Daoy (cell line): ENCODE measurements at places on chromosomes 11 and 22. TPM values are rescaled to one million over a fixed set of nuclear protein-coding genes. Genes with fewer than 3 reads are reported as not detected.

WNT7B gene
- 13.3 and 15.7 TPM in 2 replicates for total RNA-seq

FADD gene
- 59.3 and 63.1 TPM in 2 replicates for total RNA-seq

MMP27 gene
- total RNA-seq, result not detected in 2 replicates

ACR gene
- not detected in 2 replicates for total RNA-seq

GGTLC3 gene
- not detected in 2 replicates for total RNA-seq

DTX4 gene
- total RNA-seq, result not detected in 2 replicates

SESN3 gene
- total RNA-seq, result 2.4 and 4.2 TPM in 2 replicates

RAC2 gene
- total RNA-seq, result 40.5 and 59.0 TPM in 2 replicates

SLC5A12 gene
- not detected in 2 replicates for total RNA-seq

APOC3 gene
- not detected in 2 replicates for total RNA-seq

GRM5 gene
- not detected in 2 replicates for total RNA-seq

OR51B2 gene
- not detected in 2 replicates for total RNA-seq

CENPM gene
- 44.2 and 57.3 TPM in 2 replicates for total RNA-seq

LRRC55 gene
- total RNA-seq, result under 0.01 and 0.03 TPM in 2 replicates

WBP2NL gene
- not detected in 2 replicates for total RNA-seq

OR5T1 gene
- not detected in 2 replicates for total RNA-seq

SLC17A6 gene
- not detected in 2 replicates for total RNA-seq

OR4C45 gene
- not detected in 2 replicates for total RNA-seq

HOATZ gene
- not detected in 2 replicates for total RNA-seq

BTBD10 gene
- total RNA-seq, result 62.2 and 68.4 TPM in 2 replicates

MS4A6A gene
- not detected in 2 replicates for total RNA-seq

ZC3H12C gene
- total RNA-seq, result 3.8 and 4.0 TPM in 2 replicates

MDK gene
- total RNA-seq, result 157 and 177 TPM in 2 replicates

RFPL1 gene
- total RNA-seq, result not detected in 2 replicates

SIAE gene
- total RNA-seq, result 3.7 and 4.1 TPM in 2 replicates

ESAM gene
- total RNA-seq, result 0.15 and 0.34 TPM in 2 replicates

ASCC2 gene
- total RNA-seq, result 35.2 and 35.3 TPM in 2 replicates

MB gene
- 1.2 and 2.3 TPM in 2 replicates for total RNA-seq

TMEM45B gene
- total RNA-seq, result not detected in 2 replicates

CARD16 gene
- total RNA-seq, result 22.2 and 32.5 TPM in 2 replicates

P2RY2 gene
- 0.74 TPM in 1 of 2 replicates, not detected in the other for total RNA-seq

HORMAD2 gene
- not detected in 2 replicates for total RNA-seq

OTUB1 gene
- total RNA-seq, result 30.7 and 36.9 TPM in 2 replicates

CD248 gene
- total RNA-seq, result 0.06 TPM in 1 of 2 replicates, not detected in the other

DDI1 gene
- not detected in 2 replicates for total RNA-seq

APOL3 gene
- 9.6 and 19.0 TPM in 2 replicates for total RNA-seq

ANKRD13D gene
- 13.1 and 24.0 TPM in 2 replicates for total RNA-seq

OR2AT4 gene
- total RNA-seq, result under 0.01 TPM in 1 of 2 replicates, not detected in the other

FAM83F gene
- total RNA-seq, result 0.06 TPM in 1 of 2 replicates, not detected in the other

GUCD1 gene
- 73.8 and 99.7 TPM in 2 replicates for total RNA-seq

RAB38 gene
- total RNA-seq, result 2.5 and 3.9 TPM in 2 replicates

PHF21B gene
- total RNA-seq, result 0.18 and 0.57 TPM in 2 replicates

PRG3 gene
- not detected in 2 replicates for total RNA-seq

TECTA gene
- 0.17 and 0.42 TPM in 2 replicates for total RNA-seq

FJX1 gene
- total RNA-seq, result 24.2 and 29.4 TPM in 2 replicates

PRR33 gene
- total RNA-seq, result not detected in 2 replicates

DAGLA gene
- 0.65 and 0.91 TPM in 2 replicates for total RNA-seq

TCN2 gene
- total RNA-seq, result 0.12 and 2.0 TPM in 2 replicates

SMIM38 gene
- total RNA-seq, result not detected in 2 replicates

C22orf31 gene
- not detected in 2 replicates for total RNA-seq

ZP1 gene
- not detected in 2 replicates for total RNA-seq

OR4C11 gene
- total RNA-seq, result not detected in 2 replicates

OR52E8 gene
- total RNA-seq, result 0.15 TPM in 1 of 2 replicates, not detected in the other

ZC3H7B gene
- total RNA-seq, result 27.0 and 33.6 TPM in 2 replicates

LARGE2 gene
- total RNA-seq, result 0.92 and 1.0 TPM in 2 replicates
